ENCODE measurements at places on chromosomes 5 and 9. TPM values are rescaled to one million over a fixed set of nuclear protein-coding genes. Genes with fewer than 3 reads are reported as not detected.
A peak's percentile ranks its signal among the peaks of the same experiment; 100 is the strongest.

The ADAMTSL2 gene
- total RNA-seq: not detected

The GPR150 gene
- total RNA-seq: 0.27 TPM

The PCDHB16 gene
- total RNA-seq: 0.25 TPM

The PDGFRB gene
- 180 TPM for total RNA-seq

The BSPRY gene
- not detected for total RNA-seq

The LHX2 gene
- total RNA-seq: not detected

The TNFSF8 gene
- not detected for total RNA-seq

The CAMSAP1 gene
- 26.4 TPM for total RNA-seq

The FAM169A gene
- total RNA-seq: 0.16 TPM

The GABRA6 gene
- total RNA-seq: not detected

GRCh38 chr5:148585988-148586387 is 68.3 kb downstream of the HTR4 start:
- DNase-seq: peak; percentile 2

DNA sequence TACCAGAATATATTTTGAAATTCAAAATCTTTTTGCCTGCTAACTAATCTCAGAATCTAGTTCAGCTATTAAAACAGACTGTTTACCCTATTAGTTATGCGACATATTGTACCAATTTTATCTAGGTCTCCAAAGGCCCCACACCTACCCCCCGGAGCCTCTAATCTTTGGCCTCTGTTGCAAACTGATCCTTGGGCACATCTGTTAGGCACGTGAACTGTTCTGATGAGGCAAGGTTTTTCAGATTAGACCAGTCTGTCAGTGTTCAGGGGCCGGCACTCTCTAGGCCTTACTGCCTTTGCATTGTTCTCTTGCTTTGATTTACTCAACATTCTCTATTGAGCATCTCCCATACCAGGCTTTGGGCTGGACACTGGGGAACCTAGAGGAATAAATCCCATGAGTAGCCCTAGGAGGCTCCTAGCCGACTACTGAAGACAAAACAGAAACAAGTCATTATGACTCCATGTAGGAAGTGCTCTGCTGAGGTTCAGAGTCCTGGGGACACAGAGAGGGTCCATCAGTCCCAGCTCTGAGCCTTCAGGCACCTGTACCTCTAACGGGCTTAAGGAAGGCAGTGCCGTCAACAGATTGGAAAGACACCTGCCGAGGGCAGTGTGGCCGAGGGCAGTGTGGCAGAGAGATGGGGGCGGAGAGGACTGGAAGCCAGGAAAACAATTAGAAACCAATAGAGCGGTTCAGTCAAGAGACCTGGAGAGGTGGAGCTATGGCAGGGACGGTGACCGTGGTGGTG is 245.1 kb downstream of the AOPEP start:
- DNase-seq: peak; percentile 14

GRCh38 chr5:166768536-166768935 is 1522.9 kb upstream of the WWC1 start:
- no peak for DNase-seq

DNA sequence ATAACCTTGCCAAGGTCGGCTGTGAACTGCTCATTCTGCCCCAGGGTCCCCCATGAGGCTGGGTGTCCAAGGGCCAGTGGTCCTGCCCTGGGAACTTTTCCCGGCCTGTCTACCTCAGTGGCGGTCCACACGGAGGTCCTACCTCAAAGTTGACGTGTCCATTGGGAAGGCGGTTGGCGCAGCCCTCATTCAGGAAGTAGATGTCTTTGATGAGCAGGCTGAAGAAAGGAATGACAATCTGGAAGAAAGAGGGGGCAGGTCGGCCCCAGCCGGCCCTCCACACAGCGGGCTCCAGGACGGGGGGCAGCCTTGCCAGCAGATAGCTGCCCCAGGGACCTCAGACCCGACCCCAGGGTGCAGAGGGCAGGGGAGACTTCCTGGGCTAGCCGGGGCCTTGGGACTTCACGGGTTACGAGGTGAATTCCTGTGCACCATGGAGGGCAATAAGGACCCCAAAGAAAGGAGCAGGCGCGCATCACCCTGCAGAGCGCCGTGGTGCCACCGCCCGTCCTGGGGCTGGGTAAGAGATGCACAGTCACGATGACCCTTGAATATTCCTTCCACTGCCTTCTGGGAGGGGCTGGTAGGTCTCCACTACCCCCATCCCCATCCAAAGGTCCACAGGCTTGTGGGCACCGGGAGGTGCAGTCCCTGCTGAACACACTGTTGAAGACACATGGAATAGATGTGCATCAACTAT is 42.9 kb upstream of the RNF130 start:
- no peak for DNase-seq

- DNase-seq: peak; percentile 67
Measured at GRCh38 chr5:32095261-32095671, 78.9 kb downstream of the GOLPH3 start.

- no peak for DNase-seq
Measured at GRCh38 chr5:157976429-157976828, 117.5 kb upstream of the CLINT1 start.

DNA sequence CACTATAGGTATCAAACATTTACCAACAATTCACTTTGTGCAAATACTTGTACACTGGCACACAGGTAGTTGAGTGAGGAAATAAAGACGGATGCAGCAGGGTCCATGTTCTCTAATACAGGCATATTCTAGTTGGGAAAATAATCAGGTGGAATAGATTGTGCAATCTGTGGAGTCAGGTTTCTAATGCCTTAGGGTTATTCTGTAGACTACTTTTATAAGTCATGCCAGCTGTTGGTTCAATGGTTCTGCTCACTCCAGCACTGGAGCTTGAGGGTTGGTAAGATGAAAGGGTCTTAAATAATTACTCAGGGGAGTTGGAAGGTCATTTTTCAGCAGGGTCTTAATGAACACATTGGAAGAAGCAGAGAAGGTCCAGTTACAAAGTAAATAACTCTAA is 690.3 kb upstream of the DMAC1 start:
- DNase-seq: no peak

- no peak for DNase-seq
Measured at GRCh38 chr9:35619800-35620158, 1.6 kb upstream of the CD72 start.

DNA sequence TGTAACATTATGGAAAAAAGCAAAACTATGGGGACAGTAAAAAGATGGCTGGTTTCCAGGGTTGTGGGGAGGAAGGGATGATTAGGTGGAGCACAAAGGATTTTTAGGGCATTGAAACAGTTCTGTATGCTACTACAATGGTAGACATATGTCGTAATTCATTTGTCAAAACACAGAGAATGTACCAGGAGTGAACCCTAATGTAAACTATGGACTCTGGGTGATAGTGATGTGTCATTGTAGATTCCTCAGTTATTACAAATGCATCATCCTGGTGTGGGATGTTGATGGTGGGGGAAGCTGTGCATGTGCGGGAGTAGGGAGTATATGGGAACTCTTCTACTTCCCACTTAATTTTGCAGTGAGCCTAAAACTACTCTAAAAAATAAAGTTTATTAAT is 135.0 kb upstream of the GABRP start:
- DNase-seq: no peak

DNA sequence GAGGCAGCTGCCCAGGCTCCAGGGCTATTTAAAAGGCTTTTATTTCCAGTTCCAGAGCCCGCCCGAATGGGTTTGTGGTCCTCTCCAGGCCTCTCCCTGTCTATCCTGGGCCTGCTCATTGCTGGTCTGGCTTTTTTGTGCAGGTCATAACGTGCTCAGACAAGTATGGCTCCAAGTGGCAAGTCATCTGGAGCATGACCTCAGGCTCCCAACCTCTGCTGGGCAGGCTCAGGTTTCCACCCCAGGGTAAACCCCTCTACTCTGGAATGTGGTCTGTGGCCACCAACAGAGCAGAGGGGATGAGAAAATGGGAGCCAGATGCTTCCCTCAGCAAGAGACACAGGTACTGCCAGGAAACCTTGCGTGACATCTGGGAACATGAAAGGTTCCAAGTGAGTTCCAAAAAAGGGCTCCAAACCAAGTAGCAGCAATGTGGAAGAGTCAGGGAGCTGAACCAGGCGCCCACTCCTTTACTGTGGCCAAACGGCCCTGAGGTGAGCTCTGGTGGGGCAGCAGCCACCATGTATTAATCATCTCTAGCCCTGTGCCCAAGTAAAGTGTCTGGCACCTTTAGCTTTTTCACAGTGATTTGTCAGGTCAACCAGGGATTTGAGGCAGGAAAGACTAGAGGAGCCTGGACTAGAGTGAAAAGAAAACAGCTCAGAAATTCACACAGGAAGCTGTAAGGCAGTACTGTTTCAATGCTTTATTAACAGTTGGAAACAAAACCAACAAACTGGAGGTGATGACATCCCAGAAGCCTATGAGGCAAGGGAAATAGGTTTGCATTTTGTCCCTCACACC is 25.7 kb downstream of the PCDHGC5 start:
- DNase-seq: peak; percentile 58

DNA sequence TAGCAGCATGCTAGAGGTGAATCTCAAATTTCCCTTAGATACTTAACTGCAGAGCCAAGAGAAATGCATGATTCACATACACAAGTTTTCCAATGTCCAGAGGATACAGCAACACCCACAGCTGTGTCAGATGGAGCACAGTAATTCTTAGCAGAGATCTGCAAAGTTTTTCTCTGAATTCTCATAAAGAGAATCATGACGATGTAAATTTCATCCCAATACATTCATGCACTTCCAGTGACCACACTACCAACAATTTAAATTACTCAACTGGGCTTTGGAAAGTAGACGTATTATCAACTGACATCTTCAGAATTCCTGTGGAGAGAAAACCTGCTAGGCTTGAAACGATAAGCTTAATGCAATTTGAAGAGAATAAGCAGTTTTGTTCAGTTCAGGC is 378.8 kb upstream of the TLE4 start:
- DNase-seq: peak; percentile 63

DNA sequence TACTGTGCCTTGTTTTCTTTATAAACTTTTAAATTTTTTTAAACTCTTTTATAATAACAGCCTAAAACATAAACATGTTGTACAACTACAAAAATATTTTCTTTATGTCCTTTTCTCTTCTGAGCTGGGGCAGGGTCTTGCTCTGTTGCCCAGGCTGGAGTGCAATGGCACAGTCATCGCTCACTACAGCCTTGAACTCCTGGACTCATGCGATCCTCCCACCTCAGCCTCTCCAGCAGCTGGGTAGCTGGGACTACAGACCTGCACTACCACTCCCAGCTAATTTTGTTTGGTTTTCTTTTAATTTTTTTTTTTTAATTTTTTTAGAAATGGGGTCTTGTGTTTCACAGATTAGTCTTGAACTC is 31.5 kb downstream of the TTC1 start:
- no peak for DNase-seq

- no peak for DNase-seq
Measured at GRCh38 chr9:68950188-68950587, 63.7 kb downstream of the PRKACG start.

GRCh38 chr5:175826980-175827379 is 44.4 kb upstream of the CPLX2 start:
- no peak for DNase-seq

GRCh38 chr5:3009605-3010004 is 258.1 kb upstream of the IRX2 start:
- DNase-seq: no peak

Measured in fibroblast of the aortic adventitia (primary cell).